GM12878 (cell line): ENCODE measurements at places on chromosomes 1 and 21. TPM values are rescaled to one million over a fixed set of nuclear protein-coding genes. Genes with fewer than 3 reads are reported as not detected.

DNA sequence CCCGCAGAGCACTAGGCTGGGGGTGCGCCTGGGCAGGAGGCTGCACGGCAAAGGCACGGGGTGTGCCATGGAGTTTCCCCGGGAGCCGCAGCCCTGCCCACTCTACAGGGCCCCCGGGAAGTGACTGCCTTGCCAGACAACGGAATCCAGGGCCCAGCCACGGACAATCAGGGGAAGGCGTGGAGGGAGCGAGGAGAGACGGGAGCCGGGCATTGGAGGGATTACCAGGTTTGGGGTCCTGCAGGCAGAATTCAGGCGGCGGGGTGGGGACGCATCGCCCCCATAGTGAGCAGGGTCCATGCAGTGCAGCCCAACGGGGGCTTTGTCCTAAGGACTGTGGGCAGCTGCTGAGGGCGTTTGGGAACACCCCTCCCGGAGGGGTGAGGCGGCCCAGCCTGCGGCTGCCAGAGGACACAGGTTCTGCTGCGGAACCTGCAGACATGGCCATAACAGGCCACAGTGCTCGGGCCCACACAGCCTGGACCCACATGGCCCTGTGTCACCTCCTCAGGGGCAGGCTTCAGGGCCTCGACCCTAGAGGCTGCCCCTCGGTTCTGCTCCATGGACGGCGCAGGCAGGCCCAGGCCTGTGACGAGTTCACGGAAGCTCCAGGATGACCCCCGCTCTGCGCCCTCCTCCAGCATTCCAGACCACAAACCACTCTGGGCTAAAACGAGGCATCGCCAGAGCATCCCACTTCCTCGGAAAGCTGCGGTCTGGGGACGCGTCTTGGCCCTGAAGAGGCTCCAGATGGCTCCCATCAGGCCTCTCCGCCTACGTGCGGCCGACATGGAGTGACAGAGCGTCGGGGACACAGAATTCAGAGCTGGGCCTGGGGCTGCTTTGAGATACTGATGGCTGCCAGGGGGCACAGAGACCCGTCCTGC lies 54.5 kb downstream of the COL6A1 start:
- DNase-seq = no peak

DNA sequence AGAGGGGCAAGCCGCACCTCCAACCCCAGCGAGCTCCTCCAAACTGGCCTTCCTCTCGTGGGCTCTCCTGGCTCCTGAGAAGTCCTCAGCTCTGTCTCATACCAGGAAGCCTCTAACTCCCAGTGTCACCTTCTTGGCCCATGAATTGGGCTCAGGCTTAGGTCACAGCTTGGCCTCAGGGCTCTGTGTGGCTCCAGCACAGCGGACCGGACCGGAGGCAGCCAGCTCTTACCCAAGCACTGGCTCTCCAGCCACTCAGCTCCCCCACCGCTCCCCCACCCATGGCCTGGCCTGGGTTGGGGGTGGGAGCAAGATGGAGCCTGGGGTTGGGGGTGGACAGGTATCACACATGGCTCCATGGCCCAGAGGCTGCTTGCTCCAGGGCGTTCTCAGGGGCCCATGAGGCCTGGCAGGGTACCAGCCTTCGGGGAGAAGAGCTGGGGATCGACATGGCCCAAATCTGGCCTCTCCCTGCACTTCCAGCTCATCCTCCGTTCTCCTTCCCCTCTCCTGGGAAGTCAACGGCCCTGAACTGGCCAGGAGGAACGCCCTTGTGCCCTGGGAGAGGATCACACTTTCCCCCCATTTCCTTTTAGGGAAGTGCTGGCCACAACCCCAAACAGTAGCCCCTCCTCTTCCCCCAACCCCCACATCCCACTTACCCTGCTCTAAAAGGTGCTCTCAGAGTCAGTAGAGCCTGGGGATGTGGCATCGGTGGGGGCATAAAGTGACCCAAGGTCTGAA lies 97.5 kb downstream of the CASZ1 start:
- no peak for DNase-seq

- DNase-seq = no peak
Measured at GRCh38 chr1:39091845-39092645, 65.9 kb downstream of the NDUFS5 start.

- peak; percentile 48 for DNase-seq
Measured at GRCh38 chr1:205313563-205314308, 7.8 kb downstream of the NUAK2 start.

DNA sequence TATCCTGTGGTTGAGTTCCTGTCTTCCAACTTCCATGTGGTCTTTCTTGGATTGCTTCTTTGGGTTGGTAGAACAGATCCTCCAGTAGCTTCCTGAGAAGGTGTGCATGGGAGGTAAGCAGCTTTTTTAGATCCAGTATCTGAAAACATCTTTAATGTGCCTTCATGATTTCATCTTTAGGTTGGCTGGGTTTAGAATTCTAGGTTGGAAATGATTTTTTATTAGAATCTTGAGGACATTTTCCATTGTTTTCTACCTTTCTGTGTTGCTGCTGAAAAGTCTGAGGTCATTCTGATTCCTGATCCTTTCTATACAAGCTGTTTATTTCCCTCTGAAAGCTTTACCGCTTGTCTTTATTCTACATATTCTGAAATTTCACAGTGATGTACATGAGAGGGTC lies 94.8 kb downstream of the PEX14 start:
- no peak for DNase-seq

Gene GRIK3
- total RNA-seq = not detected in 2 replicates

Gene RER1
- 145 and 149 TPM in 2 replicates for total RNA-seq

Gene S100A2
- total RNA-seq = 0.69 and 0.77 TPM in 2 replicates

Gene GBP7
- total RNA-seq = not detected in 2 replicates
